Activated CD8-positive, alpha-beta T cell treated with anti-CD3 and anti-CD28 coated beads, Interleukin-2, amount 10 ng/mL, durations not matched to agents 7 days and 5 days (primary cell): ENCODE measurements at places on chromosomes 4 and X. TPM values are rescaled to one million over a fixed set of nuclear protein-coding genes. Genes with fewer than 3 reads are reported as not detected.

PDHA2 gene
- total RNA-seq = not detected

MAGEA2 gene
- not detected for total RNA-seq

DNA sequence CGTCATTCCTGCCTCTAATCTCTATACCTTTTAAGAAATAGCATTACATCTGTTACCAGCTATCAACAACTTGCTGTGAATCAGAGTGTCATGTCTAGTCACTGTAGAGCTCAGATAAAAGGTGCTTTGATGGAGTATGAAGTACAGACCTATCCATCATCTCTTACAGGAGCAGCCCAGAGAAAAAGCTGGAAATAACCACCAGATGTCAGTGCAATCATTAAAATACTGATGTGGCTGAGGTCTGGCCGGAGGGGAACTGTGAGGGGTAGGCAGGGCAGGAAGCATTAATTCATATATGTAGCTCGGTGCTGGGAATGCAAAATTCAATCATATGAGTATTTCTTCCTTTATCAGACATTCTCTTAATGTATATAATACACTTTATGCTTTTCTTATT lies 100.6 kb downstream of the AKAP4 start:
- H3K27ac ChIP-seq = no peak overlapping the region
- no peaks in the 10 kb centered on the region for H3K36me3 ChIP-seq

- H3K4me3 ChIP-seq = no peak overlapping the region
- no peaks in the 10 kb centered on the region for H3K4me1 ChIP-seq
- peaks cover 2% of the 10 kb centered on the region for H3K36me3 ChIP-seq
- H3K27me3 ChIP-seq = no peaks in the 10 kb centered on the region
Measured at GRCh38 chrX:42992199-42992943, 214.4 kb upstream of the PPP1R2C start.

DNA sequence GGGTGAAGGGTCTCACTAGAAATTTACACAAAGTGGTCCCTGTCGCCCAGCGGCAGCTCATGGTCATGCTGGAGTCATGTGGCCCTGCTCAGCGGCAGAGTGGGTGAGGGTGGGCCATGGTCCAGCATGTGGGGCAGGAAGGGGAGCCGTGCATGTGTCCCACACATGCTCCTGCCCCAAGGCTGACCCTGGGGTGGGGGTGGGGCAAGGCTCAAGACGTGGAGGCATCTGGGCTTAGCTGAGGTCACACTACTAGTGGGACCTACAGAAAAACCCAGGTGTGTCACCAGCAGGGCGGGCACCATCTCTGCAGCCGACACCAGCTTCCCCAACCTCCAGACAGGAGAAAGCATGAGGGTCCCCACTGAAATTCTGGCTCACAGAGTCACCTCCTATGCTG lies 42.4 kb downstream of the EVC start:
- no peak overlapping the region for H3K4me3 ChIP-seq
- no peak overlapping the region for H3K27ac ChIP-seq
- no peaks in the 10 kb centered on the region for H3K27me3 ChIP-seq
- H3K36me3 ChIP-seq = no peaks in the 10 kb centered on the region
- no peaks in the 10 kb centered on the region for H3K4me1 ChIP-seq

DNA sequence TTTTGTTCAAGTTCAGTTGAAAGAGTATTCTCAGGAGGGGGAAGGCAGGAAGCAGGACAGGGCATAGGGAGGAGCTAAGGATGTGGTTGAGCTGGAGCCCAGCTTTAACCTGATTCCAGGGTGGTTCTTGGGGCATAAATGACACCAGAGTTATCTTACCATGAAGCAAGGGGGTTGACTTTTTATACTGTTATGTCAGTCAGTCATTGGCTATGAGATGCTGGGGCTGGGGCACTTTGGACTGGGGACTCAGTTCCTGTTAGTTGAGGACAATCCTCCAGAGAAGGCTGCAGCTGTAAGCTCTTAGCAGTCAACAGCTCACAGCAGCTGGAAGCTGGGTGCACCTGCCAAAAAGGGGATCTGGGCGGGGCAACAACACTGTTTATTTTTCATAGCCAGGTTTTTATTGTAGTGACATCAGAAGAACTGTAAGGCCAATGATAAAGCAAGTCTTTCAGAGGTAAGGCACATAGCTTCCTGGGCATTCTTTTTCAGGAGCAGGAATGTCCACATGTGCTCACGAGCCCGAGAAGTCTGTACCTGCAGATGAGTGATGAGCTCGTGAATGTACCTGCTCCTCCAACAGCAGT lies 78.5 kb downstream of the MID1IP1 start:
- no peaks in the 10 kb centered on the region for H3K36me3 ChIP-seq
- H3K27ac ChIP-seq = peak overlapping the region; percentile 67
- peak; percentile 24 for DNase-seq
- peaks cover 18% of the 10 kb centered on the region for H3K4me1 ChIP-seq
- no peaks in the 10 kb centered on the region for H3K27me3 ChIP-seq

- no peak for DNase-seq
- no peaks in the 10 kb centered on the region for H3K27me3 ChIP-seq
- H3K4me1 ChIP-seq = no peaks in the 10 kb centered on the region
- no peaks in the 10 kb centered on the region for H3K36me3 ChIP-seq
Measured at GRCh38 chrX:144334577-144334976, 450.7 kb downstream of the UBE2NL start.
